ENCODE measurements at places on chromosomes 12 and 14. TPM values are rescaled to one million over a fixed set of nuclear protein-coding genes. Genes with fewer than 3 reads are reported as not detected.

- DNase-seq: no peak
These were observed 2.8 kb downstream of the SLC2A13 start for GRCh38 chr12:40103043-40103442.

The CCDC38 gene
- total RNA-seq: 0.14 TPM

The KCNC2 gene
- not detected for total RNA-seq

The GARIN6 gene
- not detected for total RNA-seq

DNA sequence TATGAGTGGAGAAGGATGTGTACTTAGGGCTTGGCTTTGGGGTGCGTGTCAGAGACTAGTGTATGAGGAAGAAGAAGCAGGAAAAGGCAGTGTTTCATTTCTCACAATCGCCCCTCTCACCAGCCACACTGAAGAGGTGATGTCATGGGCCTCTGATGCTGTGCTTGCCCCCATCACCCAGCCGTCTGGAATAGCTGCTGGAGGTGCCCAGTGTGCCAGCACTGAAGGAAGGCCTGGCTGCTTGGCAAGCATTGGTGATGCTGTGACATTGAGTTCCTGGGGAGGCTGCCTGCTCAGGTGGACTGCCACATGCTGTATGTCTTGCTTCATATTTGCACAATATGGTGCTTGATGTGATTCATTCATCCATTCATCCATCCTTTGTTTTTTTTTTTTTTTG, 56.2 kb downstream of the CRADD start:
- no peak for DNase-seq
